ENCODE measurements at places on chromosomes 6 and 20. TPM values are rescaled to one million over a fixed set of nuclear protein-coding genes. Genes with fewer than 3 reads are reported as not detected.

The SSTR4 gene
- total RNA-seq: not detected

The TRIM10 gene
- total RNA-seq: 0.70 TPM

The PCIF1 gene
- total RNA-seq: 31.8 TPM

The CD24 gene
- 1.9 TPM for total RNA-seq

The TOMM34 gene
- 50.8 TPM for total RNA-seq

The CFAP206 gene
- total RNA-seq: not detected

GRCh38 chr6:42007286-42008137 is 42.8 kb upstream of the TAF8 start:
- DNase-seq: no peak

- no peak for DNase-seq
Measured at GRCh38 chr6:41280381-41281057, 6.0 kb downstream of the TREM1 start.

DNA sequence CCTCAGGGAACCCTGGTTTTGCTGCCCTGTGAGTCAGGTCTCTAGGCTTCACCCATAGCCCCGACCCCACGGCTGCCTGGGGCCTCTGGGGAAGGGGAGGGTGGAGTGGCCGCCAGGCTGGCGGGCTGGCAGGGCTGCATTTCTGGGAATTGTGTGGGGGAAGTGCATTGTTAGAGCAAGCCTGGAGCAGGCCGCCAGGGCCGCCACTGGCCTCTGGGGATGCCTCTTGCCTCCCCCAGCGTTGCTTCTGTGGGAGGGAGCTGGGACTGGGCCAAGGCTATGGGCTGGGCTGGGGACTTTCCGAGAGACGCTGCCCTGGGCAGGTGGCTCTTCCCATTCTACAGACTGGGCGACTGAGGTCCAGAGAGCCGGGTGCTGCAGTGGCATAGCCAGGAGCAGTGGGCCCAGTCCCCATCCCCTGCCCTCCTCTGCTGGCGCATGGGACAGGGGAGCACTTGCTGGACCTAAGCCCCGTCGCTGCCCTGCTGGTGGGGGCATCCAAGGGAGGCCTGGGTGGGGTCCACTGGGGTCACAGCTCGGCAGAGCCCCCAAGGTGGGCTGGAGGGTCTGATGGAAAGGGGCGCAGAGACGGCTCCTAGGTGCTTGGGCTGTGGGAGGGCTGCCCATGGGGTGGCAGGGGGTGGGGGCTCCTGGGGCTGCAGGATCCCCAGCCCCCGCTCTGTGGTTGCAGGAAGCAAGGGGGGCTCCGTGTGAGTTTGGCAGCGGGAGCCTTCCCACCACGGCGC is 6.6 kb upstream of the SOX18 start:
- DNase-seq: no peak

DNA sequence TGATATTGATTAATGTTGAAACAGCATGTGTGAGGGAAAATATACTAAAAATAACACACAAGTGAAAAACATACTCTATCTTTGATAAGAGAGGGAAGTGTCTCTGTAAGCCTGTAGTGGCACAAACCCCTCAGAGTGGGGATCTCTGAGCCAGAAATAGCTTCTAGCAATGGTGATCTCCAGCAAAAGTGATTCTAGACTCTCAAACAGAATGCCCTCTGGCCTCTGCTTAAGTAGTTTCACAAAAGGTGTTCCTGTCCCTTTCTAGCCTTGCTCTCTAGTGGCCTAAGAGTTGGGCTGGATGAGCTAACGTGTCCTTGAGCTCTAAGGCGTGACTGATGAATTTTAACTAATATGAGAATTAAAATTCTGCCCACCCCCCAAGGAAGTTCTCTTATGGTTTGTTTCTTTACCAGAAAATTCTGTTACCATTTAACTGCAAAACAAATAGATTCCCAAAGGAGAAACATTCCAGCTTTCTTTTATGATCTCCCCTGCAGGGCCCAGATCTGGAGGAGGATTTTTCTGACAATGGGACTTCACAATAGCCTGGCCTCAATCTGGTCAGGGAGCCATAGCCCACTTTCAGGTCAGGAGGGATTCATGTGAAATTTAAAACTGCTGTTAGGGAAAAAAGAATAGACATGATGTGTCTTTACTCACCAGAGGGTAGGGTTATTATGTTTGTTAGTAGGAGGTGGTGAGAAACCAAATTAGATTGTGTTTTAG is 182.5 kb upstream of the LAMP5 start:
- no peak for DNase-seq

GRCh38 chr20:19903168-19903811 is 113.9 kb upstream of the NAA20 start:
- DNase-seq: no peak

- no peak for DNase-seq
Measured at GRCh38 chr20:55159230-55159629, 683.8 kb downstream of the DOK5 start.

DNA sequence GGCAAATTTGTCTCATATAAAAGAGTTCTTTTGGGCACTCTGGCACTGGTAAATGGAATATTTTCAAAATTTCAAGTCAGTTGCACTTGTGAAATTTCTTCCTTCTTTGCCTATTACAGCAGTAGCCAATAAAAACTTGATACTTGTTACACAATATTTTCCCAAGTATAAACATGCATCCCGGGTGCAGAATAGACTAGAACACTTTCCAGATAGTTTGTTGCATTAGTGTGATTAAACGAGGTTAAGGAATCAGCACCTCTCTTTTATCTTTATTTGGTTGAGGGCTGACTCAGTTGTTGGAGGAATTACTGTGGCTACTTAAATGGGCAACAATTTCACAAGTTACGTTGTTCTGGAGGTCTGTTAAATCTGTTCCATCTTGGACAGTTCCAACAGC is 467.5 kb downstream of the CDKAL1 start:
- DNase-seq: no peak

DNA sequence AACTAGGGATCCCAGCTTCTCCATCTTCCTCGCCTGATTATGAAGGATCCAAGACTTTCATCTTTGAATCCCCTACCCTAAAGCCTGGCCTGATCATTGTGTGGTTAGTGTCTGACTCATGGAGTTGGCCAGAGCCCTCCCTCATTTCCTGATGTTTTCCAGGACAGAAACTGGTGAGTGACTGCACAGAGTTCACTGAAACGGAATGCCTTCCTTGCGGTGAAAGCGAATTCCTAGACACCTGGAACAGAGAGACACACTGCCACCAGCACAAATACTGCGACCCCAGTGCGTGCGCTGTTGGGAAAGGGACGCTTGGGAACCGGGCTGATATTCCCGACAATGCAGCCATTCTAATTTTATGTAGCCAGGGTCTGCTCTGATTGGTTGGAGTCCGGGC is 4.0 kb downstream of the CD40 start:
- DNase-seq: no peak

DNA sequence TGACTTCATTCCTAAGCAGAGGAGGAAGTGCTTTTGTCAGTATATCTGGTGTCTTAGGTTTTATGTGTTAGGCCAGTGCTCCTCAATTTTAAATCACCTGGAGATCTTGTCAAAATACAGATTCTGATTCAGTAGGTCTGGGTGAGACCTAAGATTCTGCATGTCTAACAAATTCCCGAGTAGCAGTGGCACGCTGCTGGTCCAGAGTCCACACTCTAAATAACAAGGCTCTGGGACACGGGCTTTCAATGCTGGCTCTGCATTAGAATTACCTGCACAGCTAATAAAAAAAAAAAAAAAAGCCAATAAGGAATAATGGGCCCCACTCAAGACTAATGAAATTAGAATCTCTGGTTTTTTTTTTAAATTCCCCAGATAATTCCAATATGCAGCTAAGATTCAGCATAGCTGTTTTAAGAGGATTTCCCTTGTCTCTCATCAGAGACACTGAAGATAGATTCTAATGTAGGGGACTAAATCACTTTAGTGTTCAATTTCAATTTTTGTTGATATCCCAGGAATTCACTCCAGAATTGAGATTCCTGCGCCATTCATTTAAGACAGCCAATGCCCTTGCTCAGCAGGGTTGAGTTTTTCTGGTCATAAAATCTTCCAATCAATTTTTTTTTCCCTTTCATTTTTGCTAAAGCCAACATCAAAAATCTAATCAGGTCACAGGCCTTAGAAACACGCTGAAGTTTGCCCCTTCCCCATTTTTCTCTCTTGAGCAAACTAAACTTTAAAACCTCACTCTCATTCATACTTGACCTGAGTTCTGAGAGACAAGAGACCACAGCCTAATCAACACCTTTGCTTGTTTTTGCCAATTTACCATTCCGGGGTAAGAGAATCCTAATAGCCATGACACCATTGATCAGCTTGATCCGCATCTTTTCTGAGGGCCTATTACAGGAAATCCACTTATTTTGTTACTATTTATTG is 2.4 kb downstream of the TDP2 start:
- DNase-seq: no peak

GRCh38 chr20:49186535-49187329 is 1.4 kb downstream of the STAU1 start:
- peak; percentile 57 for DNase-seq

GRCh38 chr20:7470912-7471311 is 469.3 kb downstream of the HAO1 start:
- DNase-seq: no peak

- no peak for DNase-seq
Measured at GRCh38 chr6:137361701-137362100, 132.5 kb downstream of the OLIG3 start.

GRCh38 chr6:112032728-112033127 is 21.2 kb upstream of the CCN6 start:
- no peak for DNase-seq

GRCh38 chr6:6751266-6751596 is 162.7 kb downstream of the LY86 start:
- DNase-seq: no peak

DNA sequence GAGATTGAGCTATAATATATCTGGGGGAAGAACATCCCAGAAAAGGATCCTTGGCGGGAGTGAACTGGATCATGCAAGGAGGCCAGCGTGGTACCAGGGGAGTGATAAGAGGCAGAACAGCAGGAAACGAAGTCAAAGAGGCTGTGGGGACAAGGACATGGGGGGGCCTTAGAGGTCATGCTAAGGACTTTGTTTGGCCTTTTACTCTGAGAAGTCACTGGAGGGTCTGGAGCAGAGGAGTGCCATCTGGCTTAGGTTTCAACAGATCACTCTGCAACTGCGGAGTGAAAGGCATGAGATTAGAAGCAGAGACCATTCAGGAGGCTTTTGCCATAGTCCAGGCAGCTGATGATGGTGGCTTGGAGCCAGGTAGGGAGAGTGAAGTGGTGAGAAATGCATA is 24.3 kb downstream of the MRAP2 start:
- no peak for DNase-seq

DNA sequence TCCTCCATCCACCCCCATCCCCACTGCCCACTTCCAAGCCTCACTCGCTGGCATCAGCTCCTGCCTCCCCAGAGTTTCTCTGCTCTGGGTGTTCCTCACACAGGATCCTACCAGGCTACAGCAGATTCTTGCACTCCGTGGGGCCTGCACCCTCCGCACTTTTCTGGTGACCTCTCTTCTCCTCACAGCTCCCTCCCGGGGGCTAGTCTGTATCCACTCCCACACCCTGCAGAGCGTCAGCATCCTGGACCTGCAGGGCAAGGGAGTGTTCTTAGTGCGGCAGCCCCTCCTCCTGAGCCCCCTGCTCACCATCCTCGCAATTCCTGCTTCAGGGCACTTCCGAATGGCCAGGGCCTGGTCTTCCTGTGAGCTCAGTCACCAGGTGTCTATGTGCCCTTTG is 224.2 kb downstream of the DLL1 start:
- peak; percentile 46 for DNase-seq
